ENCODE measurements at places on chromosomes 3 and 15.

- DNase-seq: no peak
Measured at GRCh38 chr15:34336991-34337556, 507 bp downstream of the SLC12A6 start.

DNA sequence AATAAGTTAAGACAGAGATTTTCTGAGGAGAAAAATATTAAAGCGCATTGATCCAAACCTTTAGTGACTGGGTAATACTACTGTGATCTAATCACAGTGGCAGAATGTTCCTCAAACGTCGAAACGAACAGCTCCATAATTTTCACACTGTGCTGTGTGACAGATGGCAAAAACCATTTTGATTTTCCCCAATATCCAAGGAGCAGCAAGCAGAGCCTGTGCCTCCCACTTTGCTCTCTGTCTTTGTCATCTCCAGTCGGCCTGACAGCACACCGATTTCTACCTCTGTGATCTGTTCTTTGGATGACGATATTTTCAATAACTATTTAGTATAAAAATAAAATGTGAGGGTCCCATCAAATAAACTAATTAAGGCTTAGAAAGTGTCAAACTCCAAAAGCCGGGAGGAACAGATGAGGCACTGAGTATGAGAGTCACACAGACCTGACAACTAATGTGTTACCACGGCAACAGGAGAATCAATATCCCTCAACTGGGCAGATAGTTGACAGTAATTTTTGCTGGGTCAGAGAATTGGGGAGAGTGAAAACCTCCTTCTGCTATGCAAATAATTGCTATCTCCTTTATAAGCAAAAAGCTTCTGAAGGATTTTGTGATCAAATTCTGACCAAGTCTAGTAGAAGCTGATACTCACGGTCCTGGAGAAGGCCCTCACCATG is 489.1 kb upstream of the CFAP20DC start:
- no peak for DNase-seq

DNA sequence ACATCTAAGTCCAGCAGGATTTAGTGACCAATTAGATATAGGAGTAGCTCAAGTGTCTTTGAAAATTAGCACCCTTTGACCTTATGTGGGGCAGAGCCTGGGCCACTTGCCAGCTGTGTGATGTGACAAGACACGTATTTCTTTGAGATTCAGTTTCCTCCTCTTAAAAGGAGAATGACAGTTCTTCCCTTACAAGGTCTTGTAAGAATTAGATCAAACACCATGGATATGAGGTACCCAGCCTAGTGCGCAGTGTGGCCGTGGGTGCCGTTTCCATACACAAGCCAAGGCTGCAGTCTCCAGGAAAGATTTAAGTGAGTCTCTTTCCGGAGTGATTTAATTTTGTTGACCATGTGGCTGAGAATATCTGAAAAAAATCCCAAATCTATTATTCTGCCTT is 46.3 kb downstream of the ARHGAP31 start:
- DNase-seq: no peak

- DNase-seq: no peak
Measured at GRCh38 chr3:177807150-177807875, 610.0 kb upstream of the TBL1XR1 start.

- peak; percentile 78 for DNase-seq
Measured at GRCh38 chr3:48561045-48561736, 2.4 kb downstream of the UCN2 start.

DNA sequence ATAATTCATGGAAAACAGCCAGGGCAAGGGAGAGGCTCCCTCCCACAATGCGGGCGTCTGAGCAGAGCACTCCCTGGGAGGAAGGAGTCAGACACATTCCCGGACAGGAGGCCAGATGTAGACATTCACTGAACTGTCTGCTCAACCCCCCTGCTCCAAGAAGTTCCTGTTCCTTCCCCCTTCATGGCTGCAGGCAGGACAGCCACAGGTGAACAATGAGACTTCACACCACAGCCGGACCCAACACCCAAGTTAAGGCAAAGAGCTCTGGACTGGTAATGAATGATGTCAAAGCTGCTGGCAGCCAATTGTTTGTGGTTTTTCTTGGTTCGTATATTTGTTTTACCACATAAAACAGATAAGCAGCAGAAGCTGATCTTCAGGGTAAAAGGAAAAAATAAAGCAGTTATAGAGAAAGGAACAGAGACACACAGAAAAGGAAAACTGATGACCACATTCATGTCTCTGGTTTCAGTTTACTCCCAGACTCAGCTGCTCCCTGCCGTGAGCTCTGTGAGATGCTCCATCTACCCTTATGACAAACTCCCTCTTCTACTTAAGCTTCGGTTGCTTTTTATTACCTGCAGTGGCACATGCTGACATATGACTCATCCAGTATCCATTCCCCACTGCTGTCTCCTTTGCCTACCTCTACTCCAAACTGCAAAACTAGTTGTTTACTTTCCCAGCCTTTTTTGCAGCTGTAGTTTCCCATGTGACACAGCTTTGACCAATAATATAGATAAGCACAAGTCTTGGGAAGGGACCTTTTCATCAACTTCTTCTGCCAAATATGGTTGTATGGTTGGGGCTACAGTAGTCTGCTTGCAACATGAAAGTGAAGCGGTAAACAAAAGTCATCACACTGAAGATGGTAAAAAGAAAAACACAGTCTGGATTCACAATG is 33.1 kb downstream of the DZIP1L start:
- no peak for DNase-seq

DNA sequence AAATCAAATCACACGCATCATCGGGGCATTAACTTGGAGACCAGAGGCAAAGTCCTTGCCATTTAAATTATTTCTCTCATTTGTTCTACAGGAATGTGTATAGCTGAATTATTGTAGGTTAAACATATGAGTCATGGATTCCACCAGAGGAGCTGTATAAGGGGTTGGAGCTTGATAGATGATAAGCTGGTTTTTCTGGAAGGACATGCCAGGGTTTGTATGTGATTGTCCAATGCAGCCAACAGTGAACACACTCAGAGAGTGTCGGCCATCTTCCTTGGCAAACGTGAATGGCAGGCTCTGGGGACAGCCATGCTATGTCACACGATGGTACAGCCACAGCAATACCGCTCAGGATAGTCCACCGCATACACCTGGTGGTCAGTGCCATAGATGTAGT is 25.1 kb downstream of the SSUH2 start:
- DNase-seq: no peak

DNA sequence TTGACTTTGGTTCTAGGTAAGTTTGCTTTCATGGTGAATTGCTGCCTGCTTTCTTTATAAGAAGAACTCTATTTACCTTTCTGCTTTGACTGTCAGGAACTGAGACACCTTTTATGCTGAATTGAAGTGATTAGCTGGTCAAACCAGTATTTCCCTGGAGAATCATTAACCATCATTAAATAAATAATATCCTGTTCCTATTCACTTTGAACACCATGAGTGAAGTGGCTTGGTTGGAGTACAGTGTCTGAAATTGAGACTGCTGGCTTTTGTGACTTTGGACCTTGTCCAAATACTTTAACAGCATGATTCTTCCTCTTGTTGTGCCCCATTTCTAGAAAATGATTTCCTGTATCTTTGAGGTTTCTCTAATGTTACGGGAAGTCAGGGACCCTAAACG is 5.6 kb upstream of the TMEM62 start:
- no peak for DNase-seq

DNA sequence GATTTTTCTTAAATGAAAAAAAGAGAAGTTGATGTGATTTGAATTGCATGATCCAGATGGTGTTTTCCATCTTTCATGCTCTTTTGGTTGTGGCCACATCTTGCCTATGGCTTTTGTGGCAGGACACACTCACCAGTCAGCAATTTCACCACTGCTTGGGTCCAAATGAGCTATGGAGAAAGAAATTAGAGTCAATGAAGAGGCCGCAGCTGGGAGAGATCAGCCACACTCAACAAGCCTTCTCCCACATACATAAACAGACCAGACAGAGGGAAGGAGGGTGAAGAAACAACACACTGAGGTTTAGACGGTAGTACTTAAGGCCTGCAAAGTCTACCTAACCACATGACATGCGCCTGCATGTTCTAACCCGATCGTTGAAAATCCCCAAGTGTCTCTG is 110.7 kb upstream of the CDIN1 start:
- no peak for DNase-seq

DNA sequence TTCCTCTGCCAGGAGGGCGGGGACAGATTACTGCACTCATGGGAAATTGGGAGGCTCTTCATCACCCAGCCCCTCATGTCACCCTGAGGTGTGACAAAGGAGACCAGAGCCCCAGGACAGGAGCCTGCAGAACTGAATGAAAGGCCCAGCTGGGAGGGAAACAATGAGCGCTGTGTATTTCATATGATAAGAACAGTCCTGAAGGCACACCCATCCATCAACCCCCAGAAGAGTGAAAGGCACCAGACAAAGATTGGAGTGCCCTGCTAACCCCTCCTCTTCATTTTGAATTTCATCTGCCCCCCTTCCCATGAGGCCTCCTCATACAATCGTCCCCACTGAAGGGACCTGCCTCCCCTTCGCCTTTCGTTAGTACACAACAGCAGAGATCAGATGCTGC is 160.0 kb upstream of the PRICKLE2 start:
- no peak for DNase-seq

DNA sequence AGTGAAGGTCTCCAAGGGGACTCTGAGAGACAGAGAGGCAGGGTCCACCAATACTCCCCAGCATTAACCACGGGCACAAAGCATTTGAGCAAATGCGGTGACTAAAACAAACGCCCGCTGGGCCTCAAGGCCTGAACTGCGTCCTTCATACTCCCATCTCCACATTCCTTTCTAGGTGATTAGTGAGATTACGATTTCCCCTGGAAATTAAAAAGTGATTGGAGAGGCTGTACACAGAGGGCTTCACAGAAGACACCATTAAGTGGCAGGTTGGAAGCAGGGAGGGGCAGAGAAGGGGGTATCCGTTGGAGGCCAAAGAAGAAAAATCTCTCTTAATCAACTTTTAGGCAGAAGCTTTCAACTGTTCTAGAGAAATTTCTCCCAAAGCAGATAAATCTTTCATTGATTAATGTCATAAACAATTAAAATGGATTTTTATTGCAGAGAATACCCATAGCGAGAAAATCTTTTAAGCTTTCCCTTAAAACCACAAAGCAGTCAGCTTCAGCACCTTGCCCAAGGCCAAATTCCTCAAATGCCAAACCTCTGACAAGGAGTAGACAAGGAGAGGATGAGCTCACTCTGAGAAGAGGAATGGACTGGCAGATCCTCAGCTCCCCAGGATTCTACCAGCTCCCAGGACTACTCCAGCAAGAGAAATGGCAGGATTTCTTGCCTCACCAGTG is 38.2 kb downstream of the MB21D2 start:
- DNase-seq: no peak

DNA sequence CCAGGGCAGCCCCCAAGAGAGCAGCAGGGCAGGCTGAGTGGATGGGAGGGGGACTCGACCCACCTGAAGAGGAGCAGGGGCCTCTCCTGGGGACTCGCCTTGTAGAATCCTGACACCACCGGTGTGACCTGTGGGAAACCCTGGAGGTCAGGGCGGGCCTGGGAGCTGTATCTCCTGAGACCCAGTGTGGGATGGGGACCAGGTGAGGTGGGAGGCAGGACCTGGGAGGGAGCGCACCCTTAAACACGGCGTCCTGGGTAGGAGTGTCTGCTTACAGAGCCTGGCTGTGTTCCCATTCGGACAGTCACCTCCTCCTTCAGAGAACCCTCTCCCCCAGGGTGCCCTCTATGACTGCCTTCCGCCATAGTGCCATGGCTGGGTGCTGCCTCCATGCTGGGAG is 27.1 kb downstream of the C15orf39 start:
- no peak for DNase-seq

- DNase-seq: no peak
Measured at GRCh38 chr3:186339180-186339918, 22.7 kb downstream of the DGKG start.

DNA sequence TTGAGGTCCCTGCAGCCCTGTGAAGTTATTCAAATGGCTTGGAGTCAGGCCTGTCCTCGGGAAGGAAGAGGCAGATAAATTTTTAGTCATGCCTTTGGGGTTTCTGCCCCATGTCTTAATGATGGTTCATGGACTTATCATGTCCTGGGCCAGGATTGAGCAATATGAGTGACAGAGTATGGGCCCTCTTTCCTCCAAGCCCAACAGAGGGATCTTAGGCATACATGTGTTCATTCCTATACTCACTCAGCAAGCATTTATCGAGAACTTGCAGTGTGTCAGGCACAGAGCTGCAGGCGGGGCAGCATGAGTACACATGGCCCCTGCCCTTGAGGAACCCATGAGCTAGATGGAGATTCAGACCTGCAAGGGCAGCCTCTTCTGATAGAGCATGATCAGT is 6.2 kb downstream of the ESYT3 start:
- no peak for DNase-seq

DNA sequence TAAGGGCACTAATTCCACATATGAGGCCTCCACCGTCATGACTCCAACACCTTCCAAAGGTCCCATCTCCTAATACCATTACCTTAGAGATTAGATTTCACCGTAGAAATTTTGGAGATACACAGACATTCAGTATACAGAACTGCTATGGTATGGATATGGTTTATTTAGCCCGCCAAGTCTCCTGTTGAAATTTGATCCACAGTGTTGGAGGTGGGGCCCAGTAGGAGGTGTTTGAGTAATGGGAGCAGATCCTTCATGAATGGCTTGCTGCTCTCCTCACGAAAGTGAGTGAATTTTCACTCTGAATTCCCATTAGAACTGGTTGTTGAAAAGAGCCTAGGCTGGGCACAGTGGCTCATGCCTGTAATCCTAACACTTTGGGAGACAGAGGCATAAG is 7.4 kb downstream of the MKRN3 start:
- no peak for DNase-seq

GRCh38 chr3:194281766-194282165 is 69.4 kb downstream of the CPN2 start:
- DNase-seq: peak; percentile 47

- DNase-seq: no peak
Measured at GRCh38 chr3:4448187-4448586, 18.9 kb downstream of the SUMF1 start.

- no peak for DNase-seq
Measured at GRCh38 chr15:84795186-84795585, 22.0 kb upstream of the ALPK3 start.

DNA sequence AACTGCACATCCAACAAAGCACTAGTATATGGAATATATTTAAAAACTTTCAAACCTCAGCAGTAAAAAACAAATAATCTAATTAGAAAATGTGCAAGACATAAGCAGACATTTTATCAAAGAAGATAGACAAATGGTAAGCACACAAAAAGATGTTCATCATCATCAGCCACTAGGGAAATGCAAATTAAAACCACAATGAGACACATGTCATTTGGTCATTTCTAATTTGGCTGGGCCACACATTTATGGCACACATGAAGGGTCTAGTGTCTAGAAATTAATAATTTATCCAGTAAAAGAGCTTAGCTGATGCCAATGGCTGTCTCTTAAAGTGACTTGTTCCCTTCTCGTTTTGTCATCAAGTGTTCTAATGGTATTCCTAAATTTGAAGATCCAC is 45.8 kb downstream of the ARHGAP31 start:
- no peak for DNase-seq

DNA sequence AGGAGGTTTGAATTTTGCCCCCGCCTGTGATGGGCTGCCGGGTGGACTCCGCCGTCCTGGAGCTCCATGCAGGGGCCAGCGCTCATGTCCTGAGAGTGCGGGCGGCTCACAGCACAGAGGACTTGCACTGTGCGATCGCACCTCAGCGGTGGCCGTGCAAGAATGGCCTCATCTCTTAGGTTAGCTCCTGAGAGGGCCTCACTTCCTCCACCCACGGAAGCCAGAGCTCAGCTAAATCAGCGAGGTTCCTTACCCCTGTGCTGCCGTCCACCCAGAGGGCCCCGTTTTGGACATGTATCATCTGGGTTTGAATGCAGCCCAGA is 72.0 kb upstream of the PCSK6 start:
- no peak for DNase-seq

All from sciatic nerve (tissue), 2 donors.